ENCODE measurements at places on chromosomes 1 and 21. TPM values are rescaled to one million over a fixed set of nuclear protein-coding genes. Genes with fewer than 3 reads are reported as not detected.

DNA sequence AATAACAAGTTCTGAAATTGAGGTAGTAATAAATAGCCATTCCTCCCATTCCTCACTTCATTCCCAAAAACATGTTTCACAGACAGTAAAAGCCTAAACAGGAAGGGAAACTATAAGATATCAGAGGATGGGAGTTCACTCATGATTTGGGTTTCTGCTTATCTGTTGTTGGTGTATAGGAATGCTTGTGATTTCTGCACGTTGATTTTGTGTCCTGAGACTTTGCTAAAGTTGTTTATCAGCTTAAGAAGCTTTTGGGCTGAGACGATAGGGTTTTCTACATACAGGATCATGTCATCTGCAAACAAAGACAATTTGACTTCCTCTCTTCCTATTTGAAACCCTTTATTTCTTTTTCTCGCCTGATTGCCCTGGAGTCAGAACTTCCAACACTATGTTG lies 26.0 kb upstream of the POFUT2 start:
- H3K4me1 ChIP-seq, result peaks cover 18% of the 10 kb centered on the region
- H3K27ac ChIP-seq, result no peak overlapping the region
- no peaks in the 10 kb centered on the region for H3K36me3 ChIP-seq
- no peak for DNase-seq
- H3K4me3 ChIP-seq, result no peak overlapping the region
- H3K27me3 ChIP-seq, result no peaks in the 10 kb centered on the region

DNA sequence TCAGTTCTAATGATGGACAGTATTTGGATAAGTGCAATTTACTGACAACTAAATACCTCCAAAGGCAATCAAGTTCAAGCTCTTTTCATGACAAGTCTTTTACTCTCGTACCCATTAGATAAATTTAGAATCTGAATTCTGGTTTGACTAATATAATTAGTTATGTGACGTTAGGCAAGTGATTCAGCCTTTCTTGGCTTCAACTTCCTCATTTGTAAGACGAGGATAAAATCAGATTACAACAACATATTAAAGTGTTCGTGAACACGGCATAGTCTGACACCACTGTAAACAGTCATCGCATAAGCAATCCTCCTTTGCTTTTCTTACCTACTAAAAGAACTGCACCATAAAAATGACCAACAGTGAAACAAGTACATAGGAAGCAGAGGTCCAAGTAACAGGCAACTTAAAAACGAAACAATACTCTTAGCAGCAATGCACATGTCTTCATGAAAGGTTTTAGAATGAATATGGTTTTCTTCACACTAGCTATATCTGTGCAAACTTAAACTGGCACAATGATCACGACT lies 25.7 kb downstream of the COA6 start:
- H3K4me1 ChIP-seq, result peaks cover 5% of the 10 kb centered on the region
- no peak overlapping the region for H3K27ac ChIP-seq
- H3K36me3 ChIP-seq, result no peaks in the 10 kb centered on the region
- no peak overlapping the region for H3K4me3 ChIP-seq
- DNase-seq, result no peak

The FAM163A gene
- total RNA-seq, result 0.34 TPM

The BRDT gene
- total RNA-seq, result not detected

DNA sequence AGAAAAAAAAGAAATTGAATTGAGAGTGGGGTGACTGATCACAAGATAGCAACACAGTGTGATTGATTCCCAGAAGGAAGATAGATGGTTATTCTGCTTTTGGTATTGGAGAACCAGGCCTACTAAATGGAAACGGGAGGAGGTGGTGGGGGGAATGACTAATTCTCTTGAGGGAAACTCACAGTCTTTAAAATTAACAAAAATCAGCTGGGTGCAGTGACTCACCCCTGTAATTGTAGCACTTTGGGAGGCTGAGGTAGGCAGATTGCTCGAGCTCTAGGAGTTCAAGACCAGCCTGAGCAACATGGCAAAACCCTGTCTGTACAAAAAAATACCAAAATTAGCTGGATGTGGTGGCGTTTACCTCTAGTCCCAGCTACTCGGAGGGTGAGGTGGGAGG lies 134.6 kb upstream of the PDE4B start:
- DNase-seq, result no peak
- no peak overlapping the region for H3K27ac ChIP-seq
- no peak overlapping the region for H3K4me3 ChIP-seq
- no peaks in the 10 kb centered on the region for H3K4me1 ChIP-seq
- H3K27me3 ChIP-seq, result no peaks in the 10 kb centered on the region
